H1 (cell line): ENCODE measurements at places on chromosomes 2 and 18. TPM values are rescaled to one million over a fixed set of nuclear protein-coding genes. Genes with fewer than 3 reads are reported as not detected.

GRCh38 chr2:218271487-218271797 lies 1.1 kb downstream of the PNKD start:
- no peak for DNase-seq

DNA sequence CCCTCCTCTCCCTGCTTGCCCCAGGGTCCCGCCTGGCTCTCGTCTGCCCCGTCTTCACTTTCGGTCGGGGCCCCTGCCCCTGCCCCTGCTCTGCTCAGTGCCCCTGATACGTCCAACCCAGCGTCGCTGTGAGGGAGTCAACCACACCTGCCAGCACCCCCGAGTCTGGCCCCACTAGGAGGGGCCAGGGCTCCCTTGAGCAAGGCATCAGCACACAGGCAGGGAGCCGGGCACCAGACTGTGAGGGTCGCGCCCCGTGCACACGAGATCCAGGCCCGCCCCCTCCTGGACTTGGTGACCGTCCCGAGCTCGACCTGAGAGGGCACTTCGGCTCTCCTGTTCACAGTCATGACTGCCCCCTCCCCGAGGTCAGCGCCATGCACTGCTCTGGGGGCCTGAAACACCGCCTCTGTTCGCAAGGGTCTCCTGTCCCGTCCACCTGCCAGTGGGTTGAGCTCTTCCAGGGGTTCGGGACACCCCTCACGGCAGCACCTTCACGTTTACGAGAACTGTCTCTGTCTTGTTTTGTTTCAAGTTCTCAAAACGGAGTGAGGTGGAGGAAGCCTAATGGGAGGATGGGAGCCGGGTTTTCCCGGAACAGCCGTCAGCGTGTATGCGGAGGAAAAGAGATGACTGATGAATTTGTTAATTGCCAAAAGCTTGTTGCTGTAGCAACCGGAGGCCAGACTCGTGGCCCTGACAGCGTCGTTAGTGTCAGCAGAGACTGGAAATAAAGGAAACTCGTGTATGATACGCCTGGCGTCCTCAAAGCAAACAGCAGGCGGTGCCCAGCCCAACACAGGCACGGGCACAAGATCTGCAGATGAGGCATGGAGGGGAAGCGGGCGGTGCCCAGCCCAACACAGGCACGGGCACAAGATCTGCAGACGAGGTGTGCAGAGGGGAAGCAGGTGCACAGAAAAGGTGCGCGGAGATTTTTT lies 48.2 kb upstream of the KCNG2 start:
- DNase-seq, result no peak

DNA sequence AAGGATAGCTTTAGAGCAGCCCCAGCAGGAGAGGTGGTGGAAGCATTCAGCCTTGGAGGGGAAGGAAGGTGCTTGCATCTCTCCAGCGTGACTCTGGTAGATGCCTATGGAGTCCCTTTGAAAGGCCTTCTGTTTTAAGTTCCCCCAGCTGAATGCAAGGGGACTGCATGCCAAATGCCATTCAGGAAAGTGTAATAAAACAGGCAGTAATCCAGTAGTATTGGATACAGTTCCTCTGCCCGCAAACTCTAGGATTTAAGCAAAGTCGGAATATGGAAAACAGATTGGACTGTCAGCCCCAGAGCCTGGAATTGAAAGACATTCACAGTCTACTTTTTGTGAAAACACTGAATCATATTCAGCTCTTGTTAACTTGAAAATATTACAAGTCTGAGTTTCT lies 125.2 kb upstream of the GAREM1 start:
- DNase-seq, result no peak

GRCh38 chr2:239853706-239854327 lies 171.3 kb downstream of the NDUFA10 start:
- DNase-seq, result no peak

DNA sequence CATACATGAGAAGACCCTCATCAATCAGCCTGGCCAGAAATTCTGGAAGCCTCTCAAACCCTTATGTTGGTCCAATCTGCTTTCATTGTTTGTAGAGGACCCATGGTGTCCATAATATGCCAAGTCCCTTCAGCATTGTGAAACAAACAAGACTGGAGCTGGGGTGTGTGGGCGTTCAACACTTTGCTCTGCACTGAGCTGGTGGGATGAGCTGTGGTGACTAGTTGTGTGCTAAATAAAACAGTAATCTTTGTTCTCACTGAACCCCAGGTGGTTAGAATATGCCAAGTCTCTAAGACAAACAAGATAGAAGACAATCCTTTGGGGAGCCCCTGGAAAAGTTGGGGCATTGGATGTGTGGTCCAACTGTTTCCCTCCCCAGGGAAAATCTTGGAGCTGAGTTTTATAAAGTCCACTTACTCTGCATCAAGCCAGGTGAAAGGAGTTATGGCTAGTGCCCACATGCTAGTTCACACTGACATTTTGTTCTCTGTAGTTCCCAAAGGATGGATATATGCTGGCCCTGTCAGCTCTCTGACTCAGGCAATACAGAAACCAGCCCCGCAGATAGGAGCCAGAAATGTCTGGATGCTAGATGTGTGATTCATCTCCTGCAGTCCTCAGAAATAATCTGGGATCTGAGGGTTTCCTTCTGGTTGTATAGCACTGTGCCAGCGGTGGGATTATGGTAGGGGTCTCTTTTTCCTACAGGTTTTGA lies 260.2 kb downstream of the TMX3 start:
- no peak for DNase-seq

GRCh38 chr2:37866171-37866934 lies 58.7 kb upstream of the RMDN2 start:
- DNase-seq, result no peak

DNA sequence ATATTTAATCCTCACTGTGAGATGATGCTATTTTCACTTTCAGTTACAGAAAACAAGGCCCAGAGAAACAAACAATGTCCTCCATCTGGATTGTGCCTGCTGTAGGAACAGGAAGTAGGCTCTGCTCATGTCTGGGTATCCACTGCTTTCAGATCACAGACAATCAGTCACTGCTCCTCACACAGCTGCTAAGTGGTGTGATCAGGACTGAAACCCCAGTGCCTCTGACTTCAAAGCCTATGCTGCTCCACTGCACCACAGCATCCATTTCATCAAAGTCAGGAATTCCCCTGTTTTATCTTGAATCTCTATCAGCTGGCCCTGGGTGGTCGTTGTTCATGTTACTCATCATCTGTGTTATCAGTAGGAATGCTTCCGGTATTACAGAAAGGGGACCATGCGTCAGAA lies 303.8 kb upstream of the TRIB2 start:
- no peak for DNase-seq

DNA sequence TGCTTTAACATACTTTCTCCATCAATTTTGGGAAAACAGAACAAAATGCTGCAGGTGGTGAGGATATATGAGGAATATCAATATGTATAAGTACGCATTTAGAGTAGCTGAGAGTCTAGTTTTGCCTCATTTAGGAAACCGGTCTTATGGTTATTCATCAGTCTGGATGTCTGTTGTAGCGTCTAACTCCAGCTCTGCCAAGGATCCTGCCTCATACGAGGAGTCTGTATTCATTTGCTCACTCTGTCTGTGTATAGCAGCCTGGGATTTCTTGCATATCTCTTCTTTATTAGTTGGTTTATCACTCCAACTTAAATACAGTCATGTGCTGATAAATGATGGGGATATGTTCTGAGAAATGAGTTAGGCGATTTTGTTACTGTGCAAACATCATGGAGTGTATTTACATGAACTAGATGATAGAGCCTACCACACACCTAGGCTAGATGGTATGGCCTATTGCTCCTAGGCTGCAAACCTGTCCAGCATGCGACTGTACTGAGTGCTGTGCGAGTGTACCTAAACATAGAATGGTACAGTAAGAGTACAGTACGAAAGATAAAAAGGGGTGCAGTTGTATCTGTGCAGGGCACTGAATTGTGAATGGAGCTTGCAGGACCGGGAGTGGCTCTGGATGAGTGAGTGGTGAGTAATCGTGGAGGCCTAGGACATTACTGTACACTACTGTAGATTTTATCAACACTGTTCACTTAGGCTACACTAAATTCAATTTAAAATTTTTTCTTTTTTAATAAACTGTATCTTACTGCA lies 148.1 kb downstream of the ZNF407 start:
- DNase-seq, result no peak

- DNase-seq, result no peak
Observed at GRCh38 chr2:208306291-208306690, 40.2 kb downstream of the PIKFYVE start.

Gene RNF152
- total RNA-seq, result 2.2 and 2.7 TPM in 2 replicates

Gene GLB1L
- 3.2 and 3.7 TPM in 2 replicates for total RNA-seq
